ENCODE measurements at places on chromosomes 7 and 10.

- DNase-seq: peak; percentile 63
These were observed 13.2 kb downstream of the NUDCD3 start for GRCh38 chr7:44477063-44477830.

DNA sequence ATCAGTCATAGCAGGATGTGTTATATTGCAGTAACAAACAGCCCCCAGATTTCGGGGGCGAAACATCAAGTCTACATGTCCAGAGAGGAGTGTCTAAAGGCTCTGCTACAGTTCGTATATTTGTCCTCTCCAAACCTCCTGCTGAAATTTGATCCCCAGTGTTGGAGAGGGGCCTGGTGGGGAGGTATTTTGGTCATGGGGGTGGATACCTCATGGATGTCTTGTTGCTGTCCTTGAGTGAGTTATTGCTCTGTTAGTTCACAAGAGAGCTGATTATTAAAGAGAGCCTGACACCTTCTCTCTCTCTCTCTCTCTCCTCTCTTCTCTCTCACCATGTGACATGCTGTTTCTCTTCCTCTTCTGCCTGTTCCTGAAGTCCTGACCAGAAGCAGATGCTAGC, 343.7 kb downstream of the TCERG1L start:
- DNase-seq: peak; percentile 10

DNA sequence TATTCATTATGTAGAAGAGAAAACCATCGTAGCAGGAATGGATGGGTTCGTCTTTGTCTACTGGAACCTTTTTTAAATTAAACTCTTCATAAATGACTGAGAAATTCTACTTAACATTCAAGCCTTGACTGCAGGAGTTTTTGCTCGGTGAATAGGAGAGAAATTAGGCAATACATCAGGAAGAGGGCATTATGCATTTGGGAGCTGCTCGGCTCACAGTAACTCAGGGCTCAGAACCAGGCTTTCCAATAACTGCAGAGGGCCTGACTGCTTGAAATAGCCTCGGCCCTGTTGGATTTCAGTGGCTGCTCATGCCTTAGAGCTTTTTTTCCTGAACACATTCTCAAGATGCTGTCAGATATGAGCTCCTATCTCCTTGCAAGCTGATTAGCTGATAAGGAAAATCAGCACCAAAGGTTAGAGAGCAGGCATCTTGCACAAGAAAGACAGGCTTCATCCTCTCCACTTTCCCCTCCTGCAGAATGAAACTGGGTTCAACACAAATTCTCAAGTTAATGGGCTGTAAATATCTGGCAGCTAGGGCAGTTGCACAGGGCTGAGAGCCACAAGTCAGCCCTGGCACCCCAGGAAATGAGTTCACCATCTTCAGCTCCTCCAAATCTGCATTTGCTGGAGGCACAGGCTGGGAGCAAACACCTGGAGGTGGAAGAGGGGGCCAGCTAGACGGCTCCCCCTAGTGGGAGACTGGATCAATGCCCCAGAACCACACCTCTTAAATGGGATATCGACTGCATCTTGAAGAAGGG, 24.3 kb downstream of the TECTB start:
- no peak for DNase-seq

GRCh38 chr10:132470410-132471124, 67.0 kb upstream of the INPP5A start:
- DNase-seq: no peak

DNA sequence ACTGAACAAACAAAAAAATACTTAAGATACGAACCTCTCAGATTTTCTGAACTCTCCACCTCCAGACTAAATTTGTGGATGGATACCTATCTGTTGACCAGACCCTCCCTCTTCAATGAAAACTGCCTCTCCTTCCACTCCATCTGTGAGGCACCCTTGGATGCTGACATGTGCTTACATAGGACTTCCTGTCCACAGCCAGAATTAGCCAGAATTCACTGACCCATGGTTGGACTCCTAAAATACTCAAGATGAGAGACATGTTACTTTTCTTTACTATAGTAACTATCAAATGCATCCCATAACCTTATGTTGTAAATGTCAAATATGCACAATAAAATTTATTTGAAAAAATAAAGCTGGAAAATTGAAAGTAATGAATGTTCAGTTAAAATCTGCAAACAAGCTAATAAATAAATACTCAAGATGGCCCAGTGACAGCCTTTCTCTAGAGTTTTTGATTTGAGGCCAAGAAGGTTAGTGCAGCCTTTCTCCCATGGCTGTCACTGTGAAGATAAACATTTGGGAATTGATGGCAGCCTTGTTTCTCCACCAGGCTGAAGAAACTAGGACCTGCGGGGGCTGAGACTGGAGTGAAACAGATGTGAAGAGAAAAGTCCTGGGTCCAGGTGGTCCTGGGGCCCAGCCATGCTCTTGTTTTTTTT, 287.0 kb downstream of the ZEB1 start:
- peak; percentile 57 for DNase-seq

Data from left kidney (tissue), 8 donors.